Activated CD8-positive, alpha-beta memory T cell treated with anti-CD3 and anti-CD28 coated beads for 1 hour (primary cell): ENCODE measurements at places on chromosomes 13 and 19.

DNA sequence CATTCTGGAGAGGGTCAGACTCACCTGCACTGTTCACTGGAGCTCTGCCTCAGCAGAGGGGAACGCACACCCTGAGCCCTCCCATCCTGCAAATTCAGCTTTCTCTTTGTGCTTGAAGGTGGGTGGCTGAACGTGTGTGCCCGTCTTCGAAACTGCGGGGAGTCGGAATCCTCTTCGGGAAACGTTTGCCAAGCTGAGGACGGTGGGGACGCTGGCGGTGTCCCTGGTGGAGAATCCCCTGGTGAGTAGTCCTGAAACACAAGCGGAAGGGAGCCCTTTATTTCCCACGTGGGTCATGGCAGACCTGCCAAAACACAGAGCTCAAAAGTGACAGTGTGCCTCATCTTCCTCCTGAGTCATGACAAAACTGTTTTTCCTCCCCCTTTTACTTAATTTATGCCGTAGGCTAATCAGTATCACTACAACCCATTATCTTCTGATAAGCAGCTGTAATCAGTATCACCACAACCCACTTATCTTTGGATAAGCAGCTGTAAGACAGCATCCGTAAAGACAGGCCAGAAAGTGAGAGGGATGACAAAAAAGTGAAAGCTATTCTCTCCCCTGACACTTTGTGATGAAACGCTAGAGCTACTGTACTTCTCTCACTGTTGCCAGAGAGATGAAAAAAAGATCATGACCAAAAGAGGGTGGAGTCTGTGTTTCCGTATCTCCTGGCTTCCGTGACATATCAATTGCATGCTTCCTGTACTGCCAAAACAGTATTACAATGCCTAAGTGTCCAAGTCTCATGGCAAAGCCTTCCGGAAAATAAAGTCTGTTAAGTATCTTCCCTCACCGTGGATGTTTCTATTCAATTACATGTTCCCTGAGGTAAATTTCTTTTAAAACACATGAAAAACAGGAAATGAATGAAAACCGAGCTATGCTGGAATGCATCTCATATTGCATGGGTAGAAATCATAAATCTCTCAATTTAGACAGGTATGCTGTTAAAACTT is 155.5 kb downstream of the TBC1D4 start:
- peak; percentile 13 for DNase-seq

GRCh38 chr13:106117640-106118039 is 417.8 kb downstream of the EFNB2 start:
- DNase-seq: no peak

GRCh38 chr13:89695343-89696257 is 1651.9 kb upstream of the MIR17HG start:
- no peak for DNase-seq

- no peak for DNase-seq
Measured at GRCh38 chr19:16180611-16181010, 4.6 kb upstream of the FAM32A start.

DNA sequence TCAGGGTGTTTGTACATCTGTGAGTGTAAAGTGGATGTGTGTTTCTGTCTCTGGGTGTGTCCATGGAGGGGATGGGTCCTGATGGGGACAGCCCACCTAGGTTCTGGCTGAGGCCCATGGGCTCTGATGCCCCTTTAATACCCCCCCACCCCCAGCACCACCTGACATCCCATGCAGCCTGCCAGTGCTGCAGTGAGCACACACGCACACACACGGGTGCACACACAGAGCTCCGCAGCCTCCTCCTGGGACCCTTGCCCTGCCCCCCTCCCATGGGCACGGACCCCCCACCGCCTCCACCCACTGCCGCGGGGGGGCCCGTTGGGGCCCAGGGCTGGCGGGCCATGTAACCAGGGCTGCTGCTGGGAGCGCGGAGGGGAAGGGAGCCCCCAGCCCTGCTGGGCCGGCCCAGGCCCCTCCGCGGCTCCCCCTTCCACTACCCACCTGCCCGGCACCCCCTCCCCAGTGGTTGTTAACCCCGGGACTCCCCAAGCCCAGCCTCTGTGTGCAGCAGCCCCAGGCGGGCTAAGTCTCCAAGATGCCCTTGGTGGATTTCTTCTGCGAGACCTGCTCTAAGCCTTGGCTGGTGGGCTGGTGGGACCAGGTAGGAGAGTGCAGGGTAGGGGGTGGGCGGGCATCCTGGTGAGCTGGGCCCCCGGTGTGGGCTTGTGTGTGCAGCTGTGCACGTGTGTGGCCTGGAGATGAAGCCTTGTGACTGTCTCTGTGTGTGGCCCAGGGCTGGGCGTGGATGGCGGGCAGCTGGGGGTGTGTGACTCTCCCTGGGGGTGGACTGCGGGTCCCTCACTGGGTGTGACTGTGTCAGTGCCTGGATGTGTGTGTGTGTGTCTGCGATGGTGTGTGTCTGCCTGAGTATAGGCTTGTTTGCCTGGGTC is 32.6 kb downstream of the PDE4A start:
- DNase-seq: no peak

- no peak for DNase-seq
Measured at GRCh38 chr19:4304538-4305256, at the start of gene FSD1. FSD1 (plus strand) TSS chr19:4304598; CDS start chr19:4304747, 149 bp downstream.

- DNase-seq: no peak
Measured at GRCh38 chr19:3651684-3652083, 25.1 kb upstream of the CACTIN start.

- DNase-seq: no peak
Measured at GRCh38 chr19:51163257-51163656, 21.2 kb downstream of the SIGLEC7 start.

DNA sequence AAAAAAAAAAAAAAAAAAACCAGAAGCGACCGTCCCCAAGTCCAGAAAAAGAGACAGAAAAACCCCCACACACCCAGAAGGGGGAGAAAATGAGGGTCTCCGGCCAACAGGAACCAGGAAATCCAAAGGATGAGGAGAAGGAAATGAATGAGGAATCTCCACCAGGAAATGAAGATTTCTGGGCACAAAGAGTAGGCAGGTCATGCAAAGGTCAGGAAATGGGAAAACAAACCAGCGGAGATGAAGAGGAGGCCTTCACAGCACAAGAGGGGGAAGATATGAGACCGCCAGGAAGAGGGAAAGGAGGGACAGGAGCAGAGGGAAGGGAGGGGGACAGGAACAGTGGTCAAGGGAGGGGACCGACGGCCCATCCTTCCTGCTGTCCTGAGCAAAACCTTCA is 5.8 kb downstream of the TEAD2 start:
- no peak for DNase-seq

GRCh38 chr13:71663431-71663830 is 203.6 kb downstream of the DACH1 start:
- DNase-seq: no peak

GRCh38 chr19:574658-575526 is 2.5 kb downstream of the BSG start:
- DNase-seq: no peak

DNA sequence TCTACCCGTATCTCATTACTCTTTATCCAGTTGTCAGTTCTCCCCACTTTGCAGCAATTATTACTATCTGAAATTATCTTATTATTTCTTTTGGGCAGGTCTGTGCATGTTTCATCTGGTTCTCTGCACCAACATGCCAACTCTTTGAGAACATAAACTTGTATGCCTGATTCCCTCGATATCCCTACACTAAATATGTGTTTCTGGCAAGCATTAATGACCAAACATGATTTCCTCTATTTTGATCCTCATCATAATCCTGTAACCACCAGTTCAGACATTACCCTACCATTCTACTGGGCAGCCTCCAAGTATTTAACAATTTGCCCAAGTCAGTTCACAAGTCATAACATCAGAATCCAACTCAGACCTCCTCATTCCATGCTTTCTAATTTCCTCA is 426.1 kb downstream of the FOXO1 start:
- DNase-seq: no peak

- no peak for DNase-seq
Measured at GRCh38 chr13:29763436-29764180, 86.8 kb downstream of the UBL3 start.

GRCh38 chr19:13004273-13004672 is 9.0 kb downstream of the NFIX start:
- DNase-seq: no peak

DNA sequence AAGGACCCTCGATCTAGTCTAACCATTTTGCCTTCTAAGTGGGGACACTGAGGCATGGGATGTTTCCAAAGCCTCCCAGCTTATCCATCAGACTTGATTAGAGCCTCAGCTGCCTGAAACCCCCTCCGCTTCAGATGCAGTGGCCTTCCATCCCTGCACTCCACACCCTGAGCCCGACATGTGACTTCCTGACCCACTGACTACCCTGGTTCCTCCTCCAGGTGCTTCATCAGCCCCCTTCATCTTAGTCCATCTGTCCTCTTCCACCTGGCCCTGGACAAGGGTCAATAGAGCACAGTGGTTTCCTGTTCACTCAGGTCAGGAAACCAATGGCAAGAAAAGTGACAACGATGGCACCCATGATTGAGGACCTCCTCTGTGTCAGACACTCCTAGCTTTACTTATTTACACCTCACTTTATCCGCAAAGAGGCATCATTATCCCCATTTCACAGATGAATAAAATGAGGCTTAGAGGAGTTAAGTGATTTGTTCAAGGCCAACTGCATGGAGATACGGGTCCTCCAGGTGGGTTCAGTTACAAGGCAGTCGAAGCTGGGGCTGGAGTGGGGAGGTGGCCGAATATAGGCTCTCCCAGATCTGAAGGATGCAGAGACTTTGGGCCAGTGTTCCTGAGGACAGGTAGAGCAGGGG is 81.6 kb upstream of the TM9SF2 start:
- no peak for DNase-seq

DNA sequence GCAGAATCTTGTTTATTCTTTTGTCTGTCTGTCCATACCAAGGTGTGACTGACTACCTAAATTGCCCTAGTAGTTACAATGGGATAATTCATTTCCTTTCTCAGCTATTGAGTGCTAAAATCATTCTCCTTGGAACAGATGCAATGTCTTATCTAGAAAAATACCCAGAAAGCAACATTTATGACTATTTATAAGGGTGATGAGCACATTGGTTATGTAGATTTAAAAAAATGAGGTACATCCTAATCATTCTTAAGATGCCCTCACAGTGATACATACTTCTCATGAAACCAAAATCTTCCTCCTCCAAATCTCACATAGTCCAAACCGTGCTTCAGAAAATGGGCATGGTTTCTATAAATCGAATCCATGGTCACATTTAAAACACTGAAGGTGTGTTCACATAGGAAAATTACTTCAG is 11.6 kb upstream of the UBE2L5 start:
- no peak for DNase-seq

DNA sequence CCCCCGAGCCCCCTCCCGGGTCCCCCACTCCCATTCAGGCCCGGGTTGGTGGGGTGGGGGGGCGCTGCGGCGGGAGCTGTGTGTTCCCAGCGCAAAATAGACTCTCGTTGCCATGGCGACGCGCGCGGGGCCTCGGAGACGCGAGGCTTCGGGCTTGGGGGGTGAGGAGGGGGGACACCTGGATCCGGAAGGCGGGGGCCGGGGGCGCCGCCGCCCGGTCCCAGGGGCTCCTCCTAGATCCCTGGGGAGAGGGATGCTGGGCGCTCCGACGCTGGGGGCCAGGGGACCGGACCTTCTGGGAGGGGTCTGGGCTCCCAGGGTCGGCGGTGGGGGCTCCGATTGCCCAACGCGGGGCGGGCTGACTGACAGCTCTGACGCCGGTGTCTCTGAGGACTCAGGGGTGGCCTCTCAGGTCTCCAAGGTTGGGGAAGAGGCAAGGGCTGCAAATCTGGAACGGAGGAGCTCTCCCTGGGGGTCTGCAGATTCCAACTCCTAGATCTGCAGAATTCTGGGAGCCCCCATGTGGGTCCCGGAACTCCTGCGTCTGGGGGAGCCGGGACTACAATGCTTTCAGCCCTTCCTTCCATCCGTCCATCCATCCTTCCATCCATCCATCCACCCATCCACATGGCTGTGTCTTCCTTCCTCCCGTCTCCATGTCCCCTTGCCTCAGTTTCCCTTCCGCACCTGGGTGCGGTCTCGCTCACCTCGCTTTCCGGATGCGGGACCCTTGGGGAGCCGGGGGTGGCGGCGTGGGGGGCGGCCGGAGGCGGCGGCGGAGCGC is 9.1 kb upstream of the SHISA7 start:
- DNase-seq: no peak

- DNase-seq: no peak
Measured at GRCh38 chr13:100675661-100676129, 1.1 kb upstream of the TMTC4 start.

DNA sequence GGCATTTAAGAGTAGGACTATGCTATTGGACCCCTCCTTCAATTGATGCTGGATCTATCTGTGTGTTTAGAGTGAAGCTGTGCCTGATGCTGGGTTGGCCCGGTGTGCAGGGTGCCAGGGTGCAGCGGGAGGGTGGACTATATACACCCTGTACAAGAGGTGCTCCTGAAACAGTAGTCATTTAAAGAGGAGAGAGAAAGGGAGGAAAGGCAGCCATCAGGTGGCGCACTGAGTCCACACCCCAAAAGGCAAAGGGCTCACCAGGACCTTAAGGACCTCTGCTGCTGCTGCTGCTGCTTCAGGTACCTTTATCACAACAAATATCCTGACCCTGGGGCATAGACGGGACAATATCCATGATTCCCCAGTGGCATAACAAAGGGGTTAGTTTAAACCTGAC is 39.4 kb downstream of the ZNF136 start:
- DNase-seq: peak; percentile 43

- no peak for DNase-seq
Measured at GRCh38 chr19:19562665-19563347, 24.7 kb downstream of the CILP2 start.

DNA sequence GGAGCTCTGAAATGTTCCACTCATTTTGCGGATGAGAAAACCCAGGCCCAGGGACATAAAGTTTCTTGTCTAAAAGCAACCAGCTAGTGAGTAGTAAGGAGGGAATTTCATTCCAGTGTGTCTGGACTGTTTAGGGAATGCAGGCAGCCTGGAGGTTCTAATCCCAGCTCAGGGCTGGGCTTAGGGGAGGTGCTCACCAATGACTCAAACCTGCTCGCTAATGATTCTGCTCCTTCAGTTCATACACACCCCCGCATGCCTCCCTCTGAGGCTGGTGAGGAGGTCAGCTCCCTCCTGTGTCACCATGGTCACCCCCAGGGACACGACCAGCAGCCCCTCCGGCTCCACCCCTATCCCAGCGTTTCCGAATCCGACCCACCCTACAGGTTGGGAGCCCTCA is 34.6 kb downstream of the CYP4F2 start:
- no peak for DNase-seq

GRCh38 chr19:47735131-47735530 is 10.2 kb upstream of the NOP53 start:
- no peak for DNase-seq

GRCh38 chr19:6500837-6501739 is 1.0 kb downstream of the TUBB4A start:
- DNase-seq: no peak

- DNase-seq: no peak
Measured at GRCh38 chr19:11041966-11042627, 47.2 kb upstream of the LDLR start.

- DNase-seq: no peak
Measured at GRCh38 chr19:6101991-6102390, 8.3 kb downstream of the RFX2 start.

DNA sequence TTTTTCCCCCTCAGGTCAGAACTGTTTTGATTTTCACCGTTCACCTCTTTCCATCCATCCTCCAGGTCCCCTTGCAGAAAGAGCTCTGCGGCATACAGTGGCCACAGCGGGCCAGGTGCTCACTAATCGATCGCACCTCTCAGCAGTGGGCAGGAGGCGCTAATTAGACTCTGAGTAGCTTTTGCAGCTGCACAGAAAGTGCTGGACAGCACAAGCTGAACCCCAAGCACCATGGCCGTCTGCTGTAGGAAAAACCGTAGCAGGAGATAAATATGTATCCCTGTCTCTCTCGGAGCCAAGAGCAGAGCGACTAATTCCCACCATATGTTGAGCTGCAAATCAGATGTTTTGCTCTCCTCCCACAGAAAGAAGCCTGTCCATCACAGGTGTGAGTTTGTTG is 54.4 kb downstream of the PEX11G start:
- DNase-seq: no peak
